ENCODE measurements at places on chromosomes 1 and 21.

- no peak for DNase-seq
Observed at GRCh38 chr21:43697758-43698643, 20.9 kb upstream of the PDXK start.

- no peak for DNase-seq
Observed at GRCh38 chr21:31275901-31276300, 68.2 kb downstream of the TIAM1 start.

DNA sequence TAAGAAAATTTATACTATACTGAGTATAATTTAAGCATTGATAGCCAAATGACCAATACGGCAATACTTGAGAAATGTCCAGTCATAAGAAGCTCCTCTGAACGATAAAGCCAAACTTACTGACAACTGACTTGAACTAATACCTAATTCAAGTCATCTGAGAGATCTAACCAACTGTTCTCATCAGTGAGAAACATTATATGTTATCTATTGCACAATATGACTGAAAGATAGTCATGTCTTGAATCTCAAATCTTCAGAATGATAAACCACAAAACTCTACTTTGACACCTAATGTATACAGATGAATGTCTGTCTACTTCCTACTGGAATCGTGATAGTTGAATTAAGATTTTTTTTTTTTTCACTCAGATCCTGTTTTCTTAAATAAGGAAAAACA, 39.0 kb downstream of the APP start:
- no peak for DNase-seq

DNA sequence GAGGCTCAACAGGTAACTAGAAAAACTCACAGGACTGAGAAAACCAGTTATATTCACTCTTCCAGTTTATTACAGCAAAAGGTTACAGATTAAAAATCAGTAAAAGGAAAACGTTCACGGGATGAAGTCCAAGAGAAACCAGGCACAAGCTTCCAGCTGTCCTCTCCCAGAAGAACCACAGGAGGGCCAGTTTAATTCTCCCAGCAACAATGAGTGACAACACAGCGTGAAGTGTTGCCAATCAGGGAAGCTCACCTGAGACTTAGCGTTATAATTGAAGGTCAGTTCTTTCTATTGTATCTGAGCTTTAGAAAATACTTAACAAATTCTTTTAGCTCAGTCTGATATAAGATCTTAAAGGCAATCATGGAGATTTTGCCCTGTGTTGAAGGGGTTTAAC, 65.2 kb upstream of the TNR start:
- DNase-seq: no peak

DNA sequence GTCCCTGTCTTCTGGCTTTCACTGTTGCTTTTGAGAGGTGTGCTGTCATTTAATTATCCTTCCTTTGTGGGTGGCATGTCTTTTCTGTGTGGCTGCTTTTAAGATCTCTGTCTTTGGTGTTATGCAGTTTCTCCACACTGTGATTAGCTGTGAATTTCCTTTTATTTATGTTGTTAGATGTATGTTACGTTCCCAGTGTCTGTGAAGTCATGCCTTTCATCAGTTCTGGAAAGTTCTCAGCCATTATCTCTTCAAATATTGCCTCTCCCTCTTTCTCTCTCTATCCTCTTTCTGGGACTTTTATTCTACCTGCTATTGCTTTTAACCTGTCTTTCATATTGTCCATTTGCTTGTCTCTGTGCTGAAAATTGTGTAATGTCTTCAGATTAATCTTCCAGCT, 21.0 kb upstream of the CSF3R start:
- DNase-seq: no peak

- DNase-seq: no peak
Observed at GRCh38 chr21:45072738-45073300, 1.6 kb upstream of the ADARB1 start.

GRCh38 chr21:31338908-31339368, 5.1 kb downstream of the TIAM1 start:
- DNase-seq: no peak

DNA sequence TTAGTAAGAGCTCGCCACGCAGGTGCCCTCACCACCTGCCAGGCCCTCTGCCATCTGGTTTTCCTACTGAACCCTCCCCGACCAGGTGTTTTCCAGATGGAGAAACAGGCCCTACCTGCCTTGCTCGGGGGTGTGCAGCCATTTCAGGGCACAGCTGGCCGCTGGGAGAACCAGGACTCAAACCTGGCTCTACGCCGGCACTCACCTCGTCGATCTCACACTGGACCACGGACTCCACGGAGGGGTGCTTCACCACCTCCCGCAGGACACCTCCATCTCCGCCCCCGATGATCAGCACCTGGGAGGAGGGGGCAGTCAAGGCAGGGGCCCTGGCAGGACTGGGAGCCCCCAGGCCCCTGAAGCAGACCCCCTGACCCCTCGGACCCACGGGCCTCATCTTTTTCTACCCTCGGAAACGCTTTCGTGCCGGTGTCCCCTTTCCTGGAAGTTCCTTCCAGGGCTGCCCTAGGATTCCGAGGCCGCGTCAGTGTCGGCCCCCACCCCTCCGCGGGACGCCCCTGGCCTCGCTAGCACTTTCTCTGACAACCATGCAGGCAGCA, 1.1 kb downstream of the SRM start:
- no peak for DNase-seq

- peak; percentile 77 for DNase-seq
Observed at GRCh38 chr1:36450270-36450918, at the start of gene OSCP1. OSCP1 (minus strand) TSS chr1:36450451; CDS start chr1:36450369, 82 bp downstream.

- DNase-seq: no peak
Observed at GRCh38 chr21:31714741-31715365, 17.1 kb downstream of the SCAF4 start.

DNA sequence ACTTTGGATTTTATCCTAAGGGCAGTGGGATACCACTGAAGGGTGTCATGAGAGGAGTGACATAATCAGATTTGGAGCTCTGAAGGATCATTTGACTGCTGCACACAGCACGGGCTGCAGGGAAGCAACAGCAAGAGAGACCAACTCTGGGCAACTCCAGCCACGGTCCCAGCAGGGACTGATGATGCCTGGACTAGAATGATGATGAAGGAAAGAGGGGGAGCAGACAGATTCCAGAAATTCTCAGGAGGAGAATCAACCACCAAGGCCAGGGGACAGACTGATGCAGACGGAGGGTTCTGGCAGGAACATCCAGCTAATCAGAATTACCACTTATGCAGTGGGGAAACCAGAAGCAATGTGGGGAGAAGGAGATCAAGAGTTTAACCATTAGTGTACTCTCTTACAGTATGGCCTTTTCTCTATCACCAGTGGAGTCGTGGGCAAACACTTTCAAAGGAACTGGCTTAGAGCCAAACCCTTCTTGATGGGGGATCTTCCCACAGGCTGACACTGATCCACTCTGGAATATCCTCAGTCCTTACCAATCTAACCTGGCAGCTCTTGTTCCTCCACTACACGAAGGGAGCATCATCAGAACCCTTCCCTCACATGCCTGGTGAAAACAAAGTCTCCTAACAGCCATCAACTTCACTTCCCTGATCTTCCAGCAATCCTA, 3.3 kb downstream of the URB1 start:
- no peak for DNase-seq

GRCh38 chr21:34027721-34028461, 45.5 kb upstream of the MRPS6 start:
- DNase-seq: no peak

DNA sequence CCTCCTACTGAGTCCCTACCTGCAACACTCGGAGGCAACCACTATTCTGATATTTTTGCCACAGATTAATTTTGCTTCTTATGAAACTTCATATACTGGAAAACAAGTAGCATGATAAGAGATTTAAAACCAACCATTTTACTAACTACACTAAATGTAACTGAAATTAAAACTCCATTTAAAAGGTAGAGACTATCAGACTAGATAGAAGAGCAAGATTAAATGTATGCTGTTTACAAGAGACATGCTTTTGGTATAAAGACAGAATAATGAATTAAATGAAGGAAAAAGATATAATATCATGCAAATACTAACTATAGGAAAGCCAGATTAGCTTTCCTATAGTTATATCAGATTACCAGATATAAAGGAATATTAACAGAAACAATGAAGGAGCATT, 175.9 kb downstream of the DYRK1A start:
- DNase-seq: no peak

- DNase-seq: peak; percentile 56
Observed at GRCh38 chr1:92994105-92994712, 32.9 kb upstream of the DIPK1A start.

GRCh38 chr1:226763905-226764264, 24.8 kb upstream of the ITPKB start:
- no peak for DNase-seq

- no peak for DNase-seq
Observed at GRCh38 chr1:194717941-194718340, 1531.5 kb upstream of the B3GALT2 start.

- no peak for DNase-seq
Observed at GRCh38 chr1:7831458-7831857, 21.4 kb downstream of the UTS2 start.

- DNase-seq: no peak
Observed at GRCh38 chr1:151529211-151529702, 10.9 kb upstream of the TUFT1 start.

GRCh38 chr1:92372164-92372563, 73.3 kb downstream of the RPAP2 start:
- no peak for DNase-seq

- no peak for DNase-seq
Observed at GRCh38 chr1:227317523-227318015, 723 bp downstream of the CDC42BPA start.

DNA sequence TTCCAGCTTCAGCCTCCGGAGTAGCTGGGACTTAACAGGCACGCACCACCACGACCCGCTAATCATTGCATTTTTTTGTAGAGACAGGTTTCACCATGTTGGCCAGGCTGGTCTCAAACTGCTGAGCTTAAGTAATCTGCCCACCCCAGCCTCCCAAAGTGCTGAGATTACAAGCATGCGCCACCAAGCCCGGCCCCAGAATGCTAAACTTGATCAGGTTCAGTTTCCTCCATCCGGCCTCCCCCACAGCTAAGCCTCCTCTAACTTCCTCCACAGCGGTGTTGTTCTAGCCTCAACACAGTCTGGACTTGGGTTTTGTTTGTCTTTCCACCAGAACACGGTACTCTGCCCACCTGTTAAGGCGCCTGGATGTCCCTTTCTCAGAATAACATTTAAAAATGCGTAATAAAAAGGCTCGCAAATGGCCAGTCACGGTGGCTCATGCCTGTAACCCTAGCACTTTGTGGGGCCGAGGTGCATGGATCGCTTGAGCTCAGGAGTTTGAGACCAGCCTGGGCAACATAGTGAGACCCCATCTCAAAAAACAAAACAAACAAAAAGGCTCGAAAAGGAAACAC, 2.4 kb downstream of the PARP1 start:
- no peak for DNase-seq

GRCh38 chr1:232630047-232630893, at the start of gene SIPA1L2:
SIPA1L2 (minus strand) TSS chr1:232630133; CDS start chr1:232515339, 114,794 bp downstream.
- peak; percentile 77 for DNase-seq

DNA sequence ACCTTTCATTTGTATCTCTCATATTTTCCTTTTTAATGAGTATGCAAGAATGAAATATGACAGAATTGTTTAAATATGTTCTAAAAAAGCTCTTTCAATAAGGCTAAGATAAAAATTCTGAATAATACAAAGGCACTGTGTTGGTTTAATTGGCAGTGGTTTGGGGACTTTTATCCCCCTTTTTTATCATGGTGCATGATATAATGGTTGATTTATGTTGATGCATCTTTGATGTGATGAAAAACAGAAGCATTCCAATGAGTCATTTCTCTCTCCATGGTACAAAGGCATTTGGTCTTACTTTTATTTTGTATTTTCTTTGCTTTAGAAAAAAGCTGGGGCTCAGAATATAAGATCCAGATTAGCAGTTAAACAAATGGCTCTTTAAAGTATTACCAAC, 127.2 kb upstream of the GREM2 start:
- no peak for DNase-seq

DNA sequence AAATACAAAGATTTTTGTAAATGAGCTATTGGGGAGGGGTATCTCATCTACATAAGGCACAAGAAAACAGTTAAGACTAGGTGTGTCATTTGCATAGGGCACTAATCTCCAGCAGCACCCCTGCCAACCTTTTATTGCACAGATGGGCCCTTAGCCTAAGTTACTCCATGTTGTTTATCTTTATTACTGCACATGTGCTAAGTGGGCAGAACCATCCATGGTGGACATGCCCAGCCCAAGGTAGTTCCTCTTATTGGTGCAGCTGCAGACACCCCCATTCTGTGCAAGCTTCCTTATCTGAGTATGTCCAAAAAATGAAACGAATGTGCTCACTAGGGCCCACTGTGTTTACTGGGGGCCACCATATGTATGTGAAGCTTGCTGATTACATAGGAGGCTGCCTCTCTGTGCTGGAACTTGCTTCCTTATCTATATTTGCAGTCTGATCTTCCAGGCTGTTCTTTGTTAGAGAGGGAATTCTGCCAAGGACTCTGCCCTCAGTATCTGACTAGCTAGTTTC, 77.3 kb upstream of the NEK7 start:
- no peak for DNase-seq

DNA sequence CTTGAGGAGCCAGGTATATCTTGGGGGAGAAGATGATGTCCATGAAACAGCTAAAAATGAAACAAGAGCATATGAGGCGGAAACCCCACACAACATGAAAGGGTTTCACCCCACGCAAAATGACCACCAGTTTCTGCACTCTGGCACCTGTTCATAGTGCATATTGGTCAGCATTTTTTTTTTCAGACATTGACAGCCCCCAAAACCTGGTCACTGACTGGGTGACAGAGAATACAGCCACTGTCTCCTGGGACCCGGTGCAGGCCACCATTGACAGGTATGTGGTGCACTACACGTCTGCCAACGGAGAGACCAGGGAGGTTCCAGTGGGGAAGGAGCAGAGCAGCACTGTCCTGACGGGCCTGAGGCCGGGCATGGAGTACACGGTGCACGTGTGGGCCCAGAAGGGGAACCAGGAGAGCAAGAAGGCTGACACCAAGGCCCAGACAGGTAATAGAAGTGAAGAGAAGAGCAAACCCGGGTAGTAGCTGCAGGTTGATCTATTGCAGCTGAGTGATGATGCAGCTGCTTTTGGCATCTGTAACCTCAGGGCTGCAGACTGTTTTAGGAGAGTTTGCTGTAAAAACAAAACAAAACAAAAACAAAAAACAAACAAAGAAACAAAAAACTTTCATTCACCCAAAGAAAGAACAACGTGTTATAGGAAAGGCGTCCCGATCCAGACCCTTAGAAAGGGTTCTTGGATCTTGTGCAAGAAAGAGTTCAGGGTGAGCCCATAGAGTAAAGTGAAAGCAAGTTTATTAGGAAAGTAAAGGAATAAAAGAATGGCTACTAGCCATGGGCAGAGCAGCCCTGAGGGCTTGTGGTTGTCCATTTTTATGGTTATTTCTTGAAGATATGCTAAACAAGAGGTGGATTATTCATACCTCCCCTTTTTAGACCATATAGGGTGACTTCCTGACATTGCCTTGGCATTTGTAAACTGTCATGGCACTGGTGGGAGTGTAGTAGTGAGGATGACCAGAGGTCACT, 51.0 kb downstream of the TNN start:
- no peak for DNase-seq

DNA sequence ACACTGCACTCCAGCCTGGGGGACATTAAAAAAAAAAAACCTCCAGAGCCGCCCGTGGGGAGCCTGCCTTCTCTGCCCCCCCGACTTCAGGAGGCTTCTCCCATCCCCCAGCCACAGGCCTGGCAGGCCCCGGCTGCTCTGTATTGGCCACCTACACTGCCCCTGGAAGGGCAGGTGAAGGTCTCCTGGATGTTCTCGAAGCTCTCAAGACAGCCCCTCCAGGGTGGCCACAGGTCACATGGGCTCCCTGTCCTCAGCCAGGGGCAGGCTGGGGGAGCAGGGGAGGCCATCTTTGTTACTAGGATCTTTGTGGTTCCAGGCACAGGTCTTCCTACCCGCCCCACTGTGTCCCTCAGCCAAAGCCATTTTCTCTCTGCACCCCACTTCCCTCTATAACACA, 32.8 kb downstream of the PADI6 start:
- DNase-seq: no peak

GRCh38 chr1:167431909-167432650, 86.2 kb downstream of the CD247 start:
- DNase-seq: no peak

Measured in activated T-cell treated with anti-CD3 and anti-CD28 coated beads for 1 hour (primary cell).